ENCODE measurements at places on chromosomes 11 and 22.

DNA sequence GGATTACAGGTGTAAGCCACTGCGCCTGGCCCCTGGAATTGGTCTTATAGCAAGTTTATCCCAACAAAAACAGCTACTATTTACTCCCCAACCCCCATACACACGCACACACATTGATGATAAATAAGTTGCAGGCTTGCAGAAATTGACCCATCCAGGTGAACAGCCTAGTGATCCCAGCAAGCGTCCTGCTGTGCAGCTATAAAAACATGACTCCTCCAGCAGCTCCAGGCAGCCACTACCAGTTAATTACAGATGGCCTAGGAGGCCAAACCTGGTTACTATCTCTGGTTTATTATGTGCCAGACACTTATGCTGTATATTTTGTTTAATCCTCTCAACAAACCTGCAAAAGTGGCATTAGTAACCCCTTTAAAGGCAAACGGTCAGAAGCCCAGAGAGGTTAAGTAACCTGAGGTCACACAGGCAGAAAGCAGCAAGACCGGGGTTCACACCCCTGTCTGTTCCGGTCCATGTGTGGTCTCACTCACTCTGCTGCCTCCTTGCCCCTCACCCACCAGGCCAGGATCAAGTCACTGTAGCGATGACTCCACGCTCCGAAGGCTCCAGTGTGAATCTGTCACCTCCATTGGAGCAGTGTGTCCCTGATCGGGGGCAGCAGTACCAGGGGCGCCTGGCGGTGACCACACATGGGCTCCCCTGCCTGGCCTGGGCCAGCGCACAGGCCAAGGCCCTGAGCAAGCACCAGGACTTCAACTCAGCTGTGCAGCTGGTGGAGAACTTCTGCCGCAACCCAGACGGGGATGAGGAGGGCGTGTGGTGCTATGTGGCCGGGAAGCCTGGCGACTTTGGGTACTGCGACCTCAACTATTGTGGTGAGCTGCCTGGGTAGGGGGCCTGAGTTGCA, 6.6 kb downstream of the F2 start:
- H3K36me3 ChIP-seq: 0 out of 2 replicates have a peak, but pooled peaks cover 4% of the 10 kb centered on the region
- no peaks in the 10 kb centered on the region for H3K4me1 ChIP-seq
- no peak overlapping the region for H3K27ac ChIP-seq
- peaks cover 4% of the 10 kb centered on the region for H3K27me3 ChIP-seq

DNA sequence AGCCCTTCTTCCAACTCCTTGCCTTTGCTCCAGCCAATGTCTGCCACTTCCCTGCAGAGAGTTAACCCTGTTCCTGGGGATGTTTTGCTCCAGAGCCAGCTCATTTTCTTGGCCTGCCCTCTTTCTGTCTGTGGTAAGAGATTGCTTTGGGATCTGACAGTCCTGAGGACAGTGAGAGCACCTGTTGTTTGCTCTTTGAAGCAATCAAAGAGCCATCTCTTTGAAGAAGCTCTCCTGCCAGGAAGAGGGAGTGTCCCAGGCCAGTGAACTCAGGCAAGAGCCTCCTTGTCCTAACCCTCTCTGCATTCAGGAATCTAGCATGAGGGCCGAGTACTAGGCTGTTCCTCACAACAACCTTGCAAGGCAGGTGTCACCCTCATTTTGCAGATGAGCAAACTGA, 42.2 kb downstream of the TRAF6 start:
- no peak for DNase-seq
- H3K27me3 ChIP-seq: peaks cover 4% of the 10 kb centered on the region
- H3K36me3 ChIP-seq: peaks cover 24% of the 10 kb centered on the region
- no peak overlapping the region for H3K4me3 ChIP-seq
- no peak overlapping the region for H3K27ac ChIP-seq
- H3K4me1 ChIP-seq: peaks cover 68% of the 10 kb centered on the region

- H3K27ac ChIP-seq: no peak overlapping the region
- H3K4me1 ChIP-seq: no peaks in the 10 kb centered on the region
- H3K36me3 ChIP-seq: no peaks in the 10 kb centered on the region
- no peaks in the 10 kb centered on the region for H3K27me3 ChIP-seq
Measured at GRCh38 chr11:91922846-91923245, 301.8 kb upstream of the FAT3 start.

- DNase-seq: no peak
- no peaks in the 10 kb centered on the region for H3K36me3 ChIP-seq
- H3K4me1 ChIP-seq: no peaks in the 10 kb centered on the region
- H3K27me3 ChIP-seq: peaks cover 24% of the 10 kb centered on the region
- H3K27ac ChIP-seq: no peak overlapping the region
Measured at GRCh38 chr22:22345781-22346180, 101.2 kb downstream of the VPREB1 start.

Data from HFFc6 (cell line).